Pancreas (tissue), 10 donors: ENCODE measurements at places on chromosomes 5 and 9.

DNA sequence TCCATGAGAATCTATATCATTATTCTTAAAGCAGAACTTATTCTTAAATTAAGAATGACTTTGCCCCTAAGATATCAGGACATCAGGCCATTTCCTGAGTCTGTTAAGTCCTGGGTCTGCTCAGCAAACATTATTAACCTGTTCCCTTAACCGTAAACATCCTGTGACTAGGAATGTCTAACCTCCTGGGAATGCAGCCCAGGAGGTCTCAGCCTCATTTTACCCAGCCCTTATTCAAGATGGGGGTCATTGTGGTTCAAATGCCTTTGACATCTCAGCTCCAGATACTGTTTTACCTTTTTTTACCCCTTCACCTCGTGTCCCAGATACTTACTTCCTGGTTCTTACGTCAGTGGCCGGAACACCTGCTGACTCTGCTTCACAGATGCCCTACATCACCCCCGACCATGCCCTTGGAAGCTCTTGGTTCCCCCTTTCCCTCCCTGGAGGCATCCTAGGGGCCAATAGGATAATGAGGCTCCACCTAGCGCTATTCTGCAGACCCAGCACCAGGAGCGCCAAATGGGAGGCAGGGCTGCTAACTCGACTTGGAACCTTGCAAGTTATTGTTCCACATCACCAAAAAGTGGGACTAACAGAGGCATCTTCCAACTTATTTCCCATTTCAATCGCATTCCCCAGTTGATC is 182.5 kb downstream of the MED10 start:
- DNase-seq = no peak

- peak; percentile 20 for DNase-seq
These were observed 108.5 kb downstream of the ZNF354C start for GRCh38 chr5:179168664-179169063.

DNA sequence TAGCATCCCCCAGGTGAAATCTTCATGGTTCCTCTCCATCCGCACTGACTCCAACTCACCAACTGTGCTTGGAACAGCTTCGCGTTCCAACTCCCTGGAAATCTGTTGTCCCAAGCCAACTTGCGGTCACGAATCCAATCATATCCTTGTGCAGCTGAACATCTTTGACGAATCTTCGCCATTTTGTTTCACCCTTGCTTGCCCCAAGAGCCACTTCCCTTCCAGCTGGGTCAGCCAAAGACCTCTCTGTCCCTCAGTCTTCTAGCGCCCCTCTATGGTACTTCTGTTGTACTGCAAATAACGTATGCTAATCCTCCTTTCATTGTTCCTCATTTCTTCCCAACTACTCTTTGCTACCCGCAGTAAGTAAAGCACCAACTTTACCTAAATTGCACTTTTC is 61.0 kb upstream of the TARS1 start:
- DNase-seq = no peak

DNA sequence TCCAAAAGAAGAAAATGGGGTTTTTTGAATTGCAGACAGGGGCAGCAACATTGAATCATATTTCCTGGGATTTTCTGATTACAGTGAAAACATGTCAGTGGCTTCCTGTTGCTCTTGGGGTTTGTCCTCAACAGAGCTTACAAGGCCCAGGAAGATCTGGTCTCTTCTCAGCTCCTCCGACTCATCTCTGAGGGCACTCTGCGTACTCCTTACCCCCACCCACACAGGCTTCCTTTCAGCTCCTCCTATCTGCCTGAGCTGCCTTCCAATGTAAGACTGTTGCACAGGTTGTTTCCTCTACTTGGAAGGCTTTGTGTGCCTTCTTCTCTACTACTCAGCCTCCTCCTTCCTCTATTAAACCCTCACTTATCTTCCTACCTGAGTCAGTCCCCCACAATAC is 245.1 kb upstream of the MEF2C start:
- DNase-seq = no peak

DNA sequence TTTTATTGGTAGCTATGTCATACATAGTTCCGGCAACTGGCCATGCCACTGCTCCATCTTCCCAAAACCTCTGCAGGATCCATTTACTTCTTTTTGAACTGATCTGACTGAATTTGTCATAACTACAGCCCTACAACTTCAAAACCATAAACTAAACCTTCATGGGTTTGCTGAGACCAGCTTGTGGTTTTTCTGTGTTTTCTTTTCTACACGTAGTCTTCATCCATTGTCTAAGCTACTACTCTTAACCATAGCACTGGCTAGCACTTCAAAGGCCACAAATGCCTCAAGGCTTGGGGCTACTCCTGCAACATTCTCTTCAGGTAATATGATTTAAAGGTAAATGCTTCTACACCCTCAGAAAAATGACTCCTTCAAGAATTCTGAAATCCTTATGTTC is 9.0 kb upstream of the KIF2A start:
- DNase-seq = no peak

DNA sequence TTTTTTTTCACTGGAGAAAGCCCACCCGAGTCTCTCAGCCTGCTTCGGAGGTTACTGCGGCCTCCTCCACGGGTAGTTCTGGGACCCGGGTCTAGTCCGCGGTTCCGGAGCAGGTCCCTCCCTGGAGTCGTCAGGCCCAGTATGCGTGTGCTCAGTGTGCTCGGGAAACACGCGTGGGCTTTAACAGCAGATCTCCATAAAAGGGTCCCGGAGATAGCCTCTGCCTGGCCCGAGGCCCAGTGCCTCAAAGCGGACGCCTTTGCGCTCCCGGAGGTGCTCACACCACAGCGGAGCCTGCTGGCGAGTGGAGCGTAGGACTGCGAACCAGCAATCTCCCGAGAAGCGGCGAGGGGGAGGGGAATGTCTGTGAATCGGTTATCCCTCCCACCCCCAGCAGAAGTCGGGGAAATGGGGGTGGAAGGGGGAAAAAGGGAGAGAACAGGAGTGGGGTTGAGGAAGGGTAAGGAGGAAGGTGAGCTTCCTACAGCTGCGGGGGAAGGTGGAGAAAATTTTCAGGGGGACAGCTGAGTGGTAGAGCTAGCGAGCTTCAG is 28.7 kb downstream of the CDKN2A start:
- peak; percentile 83 for DNase-seq

DNA sequence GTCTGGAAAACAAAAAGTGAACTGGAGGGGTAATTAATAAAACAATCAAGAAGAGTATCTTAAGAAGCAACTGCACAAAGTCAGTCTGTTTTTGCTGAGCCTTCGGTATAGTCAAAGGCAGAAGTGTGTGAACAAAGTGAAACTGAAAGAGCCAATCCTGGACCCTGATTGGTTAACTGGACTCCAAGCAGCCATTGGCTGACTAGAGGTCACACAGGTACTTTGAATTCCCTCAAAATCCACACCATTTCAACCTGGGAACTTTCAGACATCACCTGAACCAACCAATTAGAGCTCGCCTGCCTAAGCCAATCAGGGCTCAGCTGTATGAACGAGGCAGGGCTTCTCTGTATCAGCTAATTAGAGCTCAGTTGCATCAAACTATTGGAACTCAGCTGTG is 286.7 kb downstream of the TLE4 start:
- DNase-seq = no peak

DNA sequence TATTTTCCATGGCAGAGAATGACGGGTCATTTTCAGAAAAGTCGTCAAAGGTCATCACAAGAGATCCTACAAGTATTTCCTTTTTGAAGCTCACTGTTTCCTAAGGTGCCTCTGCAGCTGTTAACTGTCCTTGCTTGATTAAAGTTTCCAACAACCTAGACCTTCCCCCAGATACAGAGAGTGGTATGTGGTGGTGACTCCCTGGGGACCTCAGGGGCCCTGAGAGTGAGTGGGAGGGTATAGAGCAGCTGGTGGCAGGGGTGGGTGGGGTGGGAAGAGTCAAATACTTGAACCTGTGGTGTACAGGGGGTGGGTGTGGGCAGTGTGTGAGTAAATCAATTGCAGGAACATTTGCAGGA is 1.6 kb upstream of the CD72 start:
- DNase-seq = no peak

DNA sequence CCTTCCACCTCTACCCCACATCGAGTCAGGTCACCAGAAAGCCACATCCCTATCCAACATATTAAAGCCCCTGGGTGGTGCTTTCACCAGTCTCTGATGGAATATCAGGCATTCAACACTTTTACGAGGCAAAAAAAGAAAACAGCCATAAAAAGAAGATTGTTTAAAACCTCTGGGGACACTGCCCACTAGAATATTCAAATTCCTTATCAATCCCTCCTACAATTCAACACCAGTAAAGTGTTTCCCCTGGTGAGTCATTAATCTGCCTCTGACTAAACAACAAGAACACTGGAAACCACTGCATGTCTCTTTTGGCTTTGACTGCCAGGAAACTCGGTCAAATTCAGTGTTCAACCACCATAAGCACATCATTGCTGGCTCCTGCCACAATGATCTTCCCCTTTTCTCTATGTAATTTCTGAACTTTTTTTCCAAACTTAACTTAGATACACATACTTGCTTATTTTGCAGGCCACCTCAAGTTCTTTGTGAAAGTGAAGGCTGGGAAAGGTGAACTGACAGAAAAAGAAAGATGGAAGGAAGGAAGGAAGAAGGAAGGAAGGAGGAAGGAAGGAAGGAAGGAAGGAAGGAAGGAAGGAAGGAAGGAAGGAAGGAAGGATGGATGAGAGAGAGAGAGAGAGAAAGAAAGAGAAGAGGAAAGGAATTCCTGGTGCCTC is 105.3 kb downstream of the PAX5 start:
- DNase-seq = no peak

DNA sequence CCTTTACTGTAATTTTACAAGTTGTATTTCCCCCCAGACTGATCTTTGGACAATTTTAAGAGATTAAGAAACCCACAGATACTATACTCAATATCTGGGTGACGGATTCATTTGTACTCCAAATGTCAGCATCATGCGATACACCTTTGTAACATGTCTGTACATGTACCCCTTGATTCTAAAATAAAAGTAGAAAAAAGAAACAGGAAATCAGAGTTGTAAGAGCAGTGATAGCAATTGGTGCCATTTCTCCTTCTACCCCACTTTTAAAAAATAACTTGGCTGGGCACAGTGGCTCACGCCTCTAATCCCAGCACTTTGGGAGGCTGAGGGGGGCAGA is 116.9 kb downstream of the FGF1 start:
- DNase-seq = no peak

GRCh38 chr5:39816156-39816845 is 391.5 kb upstream of the DAB2 start:
- DNase-seq = no peak

DNA sequence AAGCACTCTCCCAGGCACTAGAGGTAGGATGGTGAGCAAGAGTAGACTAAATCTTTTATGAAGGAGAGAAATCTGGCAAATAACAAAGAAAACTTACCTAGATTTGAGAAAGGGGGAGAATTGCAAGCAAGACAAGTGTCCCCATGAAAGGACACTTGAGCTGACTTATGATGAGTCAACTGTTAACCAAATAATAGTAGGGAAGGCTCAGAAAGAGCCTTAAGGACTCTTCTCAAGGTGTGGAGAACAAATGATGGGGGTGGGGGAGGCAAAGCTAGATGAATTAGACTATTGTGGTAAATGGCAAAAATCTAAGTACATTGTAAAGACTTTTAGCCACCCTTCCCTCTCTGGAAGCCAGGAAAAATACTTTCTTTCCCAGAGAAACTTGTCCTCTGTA is 77.6 kb upstream of the RASA1 start:
- no peak for DNase-seq

DNA sequence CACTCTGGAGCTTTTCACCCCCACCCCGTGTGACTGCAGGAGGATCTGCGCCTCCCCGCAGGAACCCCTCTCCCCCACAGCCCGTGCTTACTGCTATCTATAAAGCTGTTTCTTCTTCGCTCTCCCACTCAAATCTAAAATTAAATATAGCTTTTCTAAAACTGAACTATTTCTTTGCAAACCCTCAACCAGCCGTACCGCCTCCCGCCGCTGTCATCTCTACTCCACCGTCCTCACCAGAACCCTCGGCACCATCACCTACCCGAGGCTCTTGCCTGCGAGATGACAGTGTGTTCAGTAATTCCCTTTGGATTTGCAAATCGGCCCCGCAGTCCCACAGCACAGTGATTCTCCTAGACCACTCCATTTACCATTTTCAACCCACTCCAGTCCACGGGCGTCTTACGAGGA is 13.6 kb downstream of the LPCAT1 start:
- DNase-seq = no peak

DNA sequence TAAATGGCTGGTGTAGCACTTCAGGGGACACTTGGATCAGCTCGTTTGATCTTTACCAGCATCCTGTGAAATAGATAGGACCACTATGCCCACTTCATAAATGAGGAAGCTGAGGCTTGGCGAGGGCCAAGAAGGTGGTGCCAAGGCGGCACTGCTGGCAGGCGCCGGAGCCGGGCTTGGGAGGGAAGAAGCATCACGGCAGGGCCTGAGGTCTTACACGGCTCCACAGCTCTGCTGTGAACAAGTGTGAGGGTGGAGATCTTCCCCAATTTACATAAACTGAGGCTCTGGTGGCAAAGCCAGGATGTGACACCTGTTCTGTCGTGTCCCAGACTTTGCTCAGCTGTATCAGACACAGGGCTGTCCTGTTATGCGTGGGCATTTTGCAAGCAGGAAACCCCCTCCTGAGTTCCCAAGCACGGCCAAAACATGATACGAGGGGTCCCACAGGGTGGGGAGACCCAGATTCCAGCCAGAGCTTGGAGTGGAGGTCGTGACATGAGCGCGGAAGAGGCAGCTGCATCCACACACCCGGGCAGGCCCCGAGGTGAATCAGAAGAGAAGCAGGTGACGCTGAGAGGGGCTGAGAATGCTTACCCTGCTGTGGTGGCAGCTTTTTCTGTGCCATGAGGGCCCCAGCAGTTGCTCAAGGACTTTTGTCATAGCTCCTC is 117.5 kb upstream of the BOD1 start:
- no peak for DNase-seq

GRCh38 chr5:159525117-159525516 is 194.8 kb upstream of the IL12B start:
- no peak for DNase-seq

- no peak for DNase-seq
These were observed 607 bp upstream of the HNRNPAB start for GRCh38 chr5:178203670-178204181.

DNA sequence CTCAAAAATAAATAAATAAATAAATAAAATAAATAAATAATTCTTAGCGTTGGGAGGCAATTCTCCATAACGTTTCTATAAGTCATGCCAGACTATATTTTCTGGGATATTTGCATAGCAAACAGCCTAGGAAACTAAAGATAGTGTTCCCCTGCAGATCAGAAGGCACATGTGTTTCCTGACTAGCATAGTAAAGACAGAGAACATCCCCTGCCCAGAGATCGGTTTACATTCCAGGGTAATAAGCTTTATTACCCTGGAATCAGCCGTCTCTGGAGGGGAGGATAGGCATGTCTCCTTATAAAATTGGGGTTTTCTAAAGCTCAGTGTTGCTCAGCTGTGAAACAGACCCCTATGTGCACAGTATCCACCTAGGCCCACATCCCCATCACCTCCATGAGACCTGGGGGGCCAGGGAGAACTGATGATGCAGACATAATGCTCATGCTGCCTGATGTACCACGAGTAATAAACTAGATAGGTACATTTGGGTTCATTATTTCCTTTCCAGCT is 36.9 kb upstream of the IFNK start:
- DNase-seq = no peak

GRCh38 chr9:113163001-113163400 is 12.2 kb downstream of the SLC31A2 start:
- DNase-seq = no peak

- no peak for DNase-seq
These were observed 4.5 kb downstream of the SLC36A1 start for GRCh38 chr5:151451626-151452520.
